Pericardium fibroblast (primary cell): ENCODE measurements at places on chromosomes 6 and 20. TPM values are rescaled to one million over a fixed set of nuclear protein-coding genes. Genes with fewer than 3 reads are reported as not detected.

MAS1 gene
- total RNA-seq, result under 0.01 TPM in 1 of 2 replicates, not detected in the other

THBD gene
- total RNA-seq, result 10.4 and 10.7 TPM in 2 replicates

RAD21L1 gene
- not detected in 2 replicates for total RNA-seq

BPIFA1 gene
- not detected in 2 replicates for total RNA-seq

C2 gene
- total RNA-seq, result 1.2 and 9.6 TPM in 2 replicates

TOX2 gene
- total RNA-seq, result 6.1 and 17.7 TPM in 2 replicates

NINL gene
- 6.0 and 10.2 TPM in 2 replicates for total RNA-seq

HRH3 gene
- total RNA-seq, result not detected in 2 replicates

PDE7B gene
- 7.5 and 7.7 TPM in 2 replicates for total RNA-seq
